ENCODE measurements at places on chromosomes 1 and 21.

GRCh38 chr1:42922687-42923366 is 35.8 kb downstream of the SLC2A1 start:
- peak; percentile 42 for DNase-seq

DNA sequence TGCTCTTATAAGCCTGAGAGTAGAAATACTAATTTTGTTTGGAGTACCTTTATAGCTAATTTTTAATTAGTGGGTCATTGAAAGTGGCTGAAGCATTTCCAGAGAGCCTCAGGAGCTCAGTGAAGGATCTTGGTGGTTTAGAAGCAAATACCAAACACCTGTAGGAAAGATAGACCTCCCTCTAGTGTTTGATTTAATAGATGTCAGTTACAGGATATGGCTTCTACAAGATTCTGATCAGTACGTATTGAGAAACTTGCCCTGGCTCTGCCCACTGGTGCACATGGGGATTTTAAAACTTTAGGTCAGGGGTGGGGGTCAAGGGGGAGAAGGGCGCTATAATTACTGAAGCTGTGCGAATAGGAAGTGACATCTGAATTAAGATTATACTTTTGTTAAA is 122.2 kb downstream of the POU2F1 start:
- DNase-seq: no peak

DNA sequence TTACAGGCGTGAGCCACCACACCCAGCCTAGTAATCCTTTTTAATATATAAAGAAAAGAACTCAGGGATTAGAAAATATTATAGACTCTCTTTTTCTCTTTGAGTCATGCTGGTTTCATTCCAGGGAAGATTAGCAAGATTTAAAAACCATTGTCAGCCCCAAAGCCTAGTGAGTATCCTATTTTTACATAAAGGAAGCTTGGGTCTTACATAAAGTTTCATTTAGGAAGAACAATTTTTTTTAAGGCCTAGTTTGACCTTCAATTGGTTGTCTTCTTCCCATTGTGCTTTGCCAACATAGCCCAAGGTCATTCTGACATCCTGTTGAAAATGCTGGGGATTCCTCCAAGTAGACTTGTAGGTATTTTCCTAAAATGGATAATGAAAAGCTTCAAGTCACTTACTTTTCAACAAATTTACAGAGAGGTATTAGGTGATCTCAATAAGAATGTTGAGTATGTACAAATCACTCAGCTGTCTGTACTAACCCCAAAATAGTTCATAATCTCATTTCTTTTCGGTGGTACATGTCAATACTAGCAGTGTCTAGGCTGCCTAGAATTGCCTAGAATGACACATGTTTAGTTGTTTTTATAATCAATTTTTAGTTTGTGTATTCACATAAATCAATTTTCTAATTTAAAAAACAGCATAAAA is 4.3 kb upstream of the KIF14 start:
- DNase-seq: no peak

DNA sequence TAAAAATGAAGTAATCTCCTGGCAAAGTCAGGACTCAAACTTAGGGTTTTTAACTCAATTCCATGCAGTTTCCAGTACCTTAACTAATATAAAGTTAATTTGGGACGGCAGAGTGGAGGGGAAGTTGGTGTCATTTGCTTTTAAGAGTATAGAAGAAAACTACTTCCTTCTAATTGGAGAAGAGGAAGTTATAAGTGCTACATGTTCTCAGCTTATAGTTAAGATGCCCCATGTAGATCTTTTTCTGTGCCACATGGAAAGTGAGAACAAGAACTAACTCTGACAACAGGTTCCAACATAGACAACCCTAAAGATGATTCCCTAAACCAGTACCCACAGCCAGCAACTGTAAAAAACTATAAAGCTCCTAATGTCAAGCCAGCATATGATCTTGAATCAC is 11.5 kb downstream of the RRAGC start:
- no peak for DNase-seq

- DNase-seq: no peak
These were observed 7.0 kb upstream of the ANGPTL1 start for GRCh38 chr1:178877896-178878295.

DNA sequence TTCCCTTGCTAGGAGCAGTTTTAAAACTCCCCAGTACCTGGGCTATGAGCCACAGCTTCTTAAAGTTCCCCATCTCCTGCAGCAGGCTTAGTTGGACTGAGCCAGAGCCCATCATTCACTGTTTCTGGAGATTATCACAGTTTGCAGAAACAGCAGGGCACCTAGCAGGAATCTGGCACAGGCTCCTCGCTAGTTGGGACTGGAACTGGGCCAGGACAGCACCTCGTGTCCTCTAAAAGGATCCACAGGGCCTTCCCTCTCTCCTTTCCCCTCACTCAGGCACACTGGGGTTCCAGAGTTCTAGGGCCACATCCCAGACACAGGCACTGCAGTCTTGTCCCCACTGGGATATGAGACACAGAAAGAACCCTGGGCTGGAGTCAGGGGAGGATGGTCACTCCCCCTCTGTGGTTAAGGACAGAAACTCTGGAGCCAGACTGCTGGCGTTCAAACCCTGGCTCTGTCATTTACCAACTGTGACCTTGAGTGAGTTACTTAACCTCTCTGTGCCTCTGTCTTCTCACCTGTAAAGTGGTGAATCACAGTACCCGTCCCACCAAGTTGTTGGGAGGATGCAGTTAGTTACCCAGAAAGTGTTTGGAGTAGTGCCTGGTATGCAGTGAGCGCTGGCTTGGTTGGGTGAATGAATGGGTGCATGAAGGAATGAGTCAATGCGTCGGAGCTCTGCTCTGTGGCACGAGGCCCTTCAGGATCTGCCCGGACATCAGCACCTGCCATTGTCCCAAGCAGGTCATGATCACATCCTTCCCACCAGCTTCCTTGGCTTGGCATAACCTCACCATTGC is 18.8 kb upstream of the ECE1 start:
- no peak for DNase-seq

- no peak for DNase-seq
These were observed 16.1 kb upstream of the PDZK1IP1 start for GRCh38 chr1:47205918-47206317.

GRCh38 chr21:44790368-44790767 is 11.3 kb downstream of the UBE2G2 start:
- no peak for DNase-seq

GRCh38 chr1:57289781-57290180 is 134.1 kb downstream of the DAB1 start:
- no peak for DNase-seq

DNA sequence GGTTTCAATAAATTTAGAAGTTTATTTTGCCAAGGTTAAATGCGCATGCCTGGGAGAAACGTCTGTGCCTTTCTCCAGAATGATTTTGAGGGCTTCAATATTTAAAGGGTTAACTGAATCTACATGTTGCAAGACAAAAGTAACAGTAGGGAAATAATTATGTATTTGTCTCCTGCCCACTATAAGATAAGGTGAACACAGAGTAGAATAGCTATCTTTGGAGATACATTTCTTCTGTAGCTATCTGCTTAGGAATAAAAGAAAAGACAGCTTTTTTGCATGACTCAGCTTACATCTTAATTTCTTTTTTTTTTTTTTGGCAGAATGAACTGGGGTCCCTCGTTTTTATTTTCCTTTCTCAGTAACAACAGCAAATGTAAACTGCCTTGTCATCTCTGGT is 1351.6 kb downstream of the AMY1C start:
- no peak for DNase-seq

DNA sequence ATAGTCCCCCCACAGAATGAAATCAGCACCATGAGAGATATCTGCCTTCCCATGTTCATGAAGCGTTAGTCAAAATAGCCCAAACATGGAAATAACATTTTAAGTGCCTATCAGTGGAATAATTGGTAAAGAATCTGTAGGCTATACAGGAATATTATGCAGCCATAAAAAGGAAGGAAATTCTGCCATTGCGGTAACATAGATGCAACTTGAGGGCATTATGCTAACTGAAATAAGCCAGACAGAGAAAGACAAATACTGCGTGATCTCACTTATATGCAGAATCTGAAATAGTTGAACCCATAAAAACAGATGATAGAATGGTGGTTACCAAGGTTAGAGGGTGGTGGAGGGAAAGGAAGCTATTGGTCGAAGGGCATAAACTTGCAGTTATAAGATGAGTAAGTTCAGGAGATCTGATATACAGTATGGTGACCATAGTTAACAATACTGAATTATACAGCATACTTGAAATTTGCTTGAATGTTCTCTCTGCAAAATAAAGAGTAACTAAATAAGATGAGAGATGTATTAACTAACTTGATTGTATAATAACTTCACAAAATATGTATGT is 699 bp upstream of the IL23R start:
- DNase-seq: no peak

DNA sequence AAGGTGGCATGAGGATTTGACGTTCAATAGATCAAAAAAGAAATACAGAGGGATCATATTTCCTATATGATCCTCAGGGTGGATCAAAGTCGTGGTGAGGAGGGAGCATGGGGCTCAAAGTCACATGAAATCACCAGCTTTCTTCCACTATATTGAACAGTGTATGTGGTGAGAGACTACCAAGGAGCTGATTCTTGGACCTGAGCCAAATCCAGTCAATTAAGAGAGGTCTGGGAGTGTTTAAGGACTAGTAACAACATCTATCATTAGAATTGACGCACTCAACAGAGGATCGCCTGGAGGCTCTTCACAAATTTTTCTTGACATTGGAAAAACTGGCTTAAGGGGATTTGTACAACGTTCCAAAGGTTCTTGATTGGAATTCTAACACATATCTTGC is 267.7 kb upstream of the PROX1 start:
- DNase-seq: no peak

DNA sequence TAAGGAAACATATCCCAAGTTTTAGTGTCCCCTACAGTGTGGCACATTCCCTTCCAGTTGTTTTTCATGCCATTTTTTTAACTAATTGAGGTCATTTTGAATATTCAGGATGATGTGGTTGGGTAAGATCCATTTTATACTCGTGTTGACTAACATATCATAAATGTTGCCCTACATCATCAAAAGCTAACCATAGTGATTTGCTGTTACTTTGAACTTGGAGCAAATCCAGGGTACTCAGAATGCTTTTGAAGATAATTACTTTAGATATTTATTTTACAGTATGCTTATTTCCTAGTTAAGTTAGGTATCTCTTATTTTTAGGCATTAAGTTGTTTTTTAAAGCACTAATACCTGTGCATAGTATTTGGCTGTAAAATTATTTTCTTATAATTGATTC is 57.8 kb downstream of the DYRK1A start:
- no peak for DNase-seq

- no peak for DNase-seq
These were observed 421.0 kb downstream of the MRPL39 start for GRCh38 chr21:25186273-25186672.

DNA sequence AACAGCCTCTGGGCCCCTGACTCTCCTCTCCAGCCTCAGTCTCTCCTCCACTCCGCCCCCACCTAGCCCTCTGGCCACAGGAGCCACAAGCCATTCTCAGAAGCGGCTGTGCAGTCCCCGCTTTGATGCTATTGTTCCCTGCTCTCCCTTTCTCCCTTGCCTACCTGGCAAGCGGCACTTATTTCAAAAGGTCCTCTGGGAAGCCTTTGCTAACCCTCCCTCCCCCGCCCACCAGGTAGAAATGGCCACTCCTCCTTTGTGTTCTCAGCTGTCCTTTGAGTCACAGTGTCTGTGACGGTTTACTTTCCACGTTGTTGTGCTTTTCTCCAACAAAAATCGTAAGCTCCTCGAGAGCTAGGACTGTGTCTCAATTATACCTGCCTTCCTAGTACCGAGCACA is 338.4 kb upstream of the PROX1 start:
- DNase-seq: no peak

GRCh38 chr1:183912265-183912886 is 107.5 kb downstream of the RGL1 start:
- no peak for DNase-seq

DNA sequence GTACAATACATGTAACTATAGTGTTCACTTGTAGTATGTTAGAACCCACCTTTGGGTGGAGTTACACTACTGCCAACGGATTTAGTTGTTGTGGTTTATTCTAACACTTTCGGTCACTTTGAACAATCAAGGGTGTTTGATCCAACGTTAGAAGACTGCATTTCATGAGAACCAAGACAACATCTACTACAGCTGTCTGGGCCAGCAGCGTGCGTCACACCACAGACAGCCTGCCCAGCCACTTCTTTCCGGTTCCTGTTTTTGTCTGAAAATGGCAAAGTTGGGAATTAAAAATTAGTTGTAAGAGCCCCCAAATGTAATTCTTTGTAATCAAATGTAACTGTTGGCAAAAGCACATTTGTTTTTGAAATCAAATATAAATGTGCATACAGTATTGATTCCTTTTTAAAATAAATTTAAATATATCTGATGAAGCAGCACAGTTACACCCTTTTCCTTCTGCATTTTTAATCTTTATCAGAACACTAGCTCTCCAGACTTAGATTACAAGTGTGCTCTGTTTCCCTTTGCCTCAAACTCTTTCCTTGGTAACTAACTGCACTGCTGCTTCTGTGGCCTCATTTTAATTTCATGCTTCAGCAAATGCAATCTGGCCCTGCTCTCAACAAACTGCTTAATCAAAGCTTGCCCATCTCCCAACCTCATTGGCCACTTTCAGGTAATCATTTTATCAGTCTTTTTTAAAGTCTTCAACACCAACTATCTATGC is 86.6 kb upstream of the DPH5 start:
- DNase-seq: peak; percentile 92

- no peak for DNase-seq
These were observed 32.8 kb downstream of the ABCG1 start for GRCh38 chr21:42251654-42252324.

GRCh38 chr1:222466150-222466865 is 81.6 kb downstream of the HHIPL2 start:
- no peak for DNase-seq

GRCh38 chr21:31395268-31395667 is 51.2 kb upstream of the TIAM1 start:
- DNase-seq: no peak

- no peak for DNase-seq
These were observed 27.9 kb downstream of the CASZ1 start for GRCh38 chr1:10768552-10768951.

GRCh38 chr1:226995365-226996332 is 55.6 kb downstream of the COQ8A start:
- DNase-seq: no peak

DNA sequence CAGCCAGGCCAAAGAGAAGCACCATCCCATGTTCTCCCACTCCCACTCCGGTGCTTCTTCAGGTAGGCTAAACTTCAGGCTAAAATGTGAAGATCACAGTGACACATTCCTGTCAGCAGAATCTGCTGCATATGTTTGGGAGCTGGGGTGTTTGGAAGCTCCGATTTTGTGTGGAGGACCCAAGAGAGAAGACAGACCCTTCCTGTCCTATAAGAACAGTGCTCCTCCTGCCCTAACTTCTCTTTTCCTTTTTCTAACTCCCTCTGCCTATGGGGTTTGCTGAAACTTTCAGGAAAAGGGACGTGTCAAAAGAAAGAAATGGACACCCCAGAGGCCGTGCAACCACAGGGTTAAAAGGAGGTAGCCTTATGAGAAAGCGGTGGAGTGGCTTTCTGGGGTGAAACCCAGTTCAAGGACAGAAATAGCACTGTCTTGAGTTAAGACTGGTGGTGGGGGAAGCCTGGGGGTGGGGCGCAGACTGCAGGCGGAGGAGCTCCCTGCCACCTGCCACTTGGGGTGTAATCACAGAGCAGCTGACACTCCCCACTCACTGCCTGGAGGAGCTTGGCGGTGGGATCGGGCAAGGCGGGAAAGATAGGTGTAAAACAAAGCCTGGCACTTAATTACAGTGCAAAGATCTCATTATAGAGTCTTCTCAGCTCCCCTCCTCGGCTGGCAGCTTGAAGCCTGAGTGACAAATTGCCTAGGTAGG is 645 bp upstream of the TLR5 start:
- DNase-seq: peak; percentile 66
